ENCODE measurements at places on chromosomes 6 and 20.

- DNase-seq: no peak
Observed at GRCh38 chr6:99432877-99433276, 7.8 kb upstream of the PNISR start.

GRCh38 chr6:79173378-79173777 lies 61.1 kb downstream of the HMGN3 start:
- no peak for DNase-seq

GRCh38 chr6:15194453-15194852 lies 51.4 kb upstream of the JARID2 start:
- DNase-seq: no peak

DNA sequence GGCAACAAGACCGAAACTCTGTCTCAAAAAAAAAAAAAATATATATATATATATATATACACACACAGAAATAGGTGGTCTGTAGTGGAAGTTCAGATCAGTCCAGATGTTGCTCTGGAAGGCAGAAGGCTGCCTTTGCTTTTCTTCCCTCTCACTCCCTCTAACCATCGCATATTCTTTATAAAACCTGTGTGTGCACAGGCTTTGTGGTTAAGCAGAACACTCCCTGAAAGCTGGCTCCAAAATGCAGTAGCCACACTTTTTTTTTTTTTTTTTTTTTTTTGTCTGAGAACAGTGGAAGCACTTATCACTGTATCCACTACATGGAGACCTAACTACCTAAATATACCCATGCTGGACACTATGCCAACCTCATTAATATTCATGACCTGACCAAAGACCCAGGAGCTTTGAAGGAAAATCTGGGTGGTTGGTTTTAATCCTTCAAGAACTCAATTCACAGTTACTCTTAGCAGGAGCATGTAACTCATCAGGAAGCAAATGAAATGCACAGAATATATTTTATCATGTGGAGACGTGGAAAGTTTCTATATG lies 20.0 kb upstream of the GFOD1 start:
- no peak for DNase-seq

DNA sequence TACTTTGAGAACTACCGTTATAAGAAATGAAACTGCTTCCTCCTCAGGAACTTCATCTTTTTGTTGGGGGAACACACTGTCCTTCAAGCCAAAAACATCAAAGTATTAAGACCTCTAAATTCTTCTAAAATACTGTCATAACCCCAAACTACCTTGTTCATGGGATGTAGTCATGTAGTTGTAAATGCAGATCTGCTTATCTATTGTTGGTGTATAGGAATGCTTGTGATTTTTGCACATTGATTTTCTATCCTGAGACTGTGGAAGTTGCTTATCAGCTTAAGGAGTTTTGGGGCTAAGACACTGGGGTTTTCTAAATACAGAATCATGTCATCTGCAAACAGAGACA lies 282.9 kb upstream of the RUNX2 start:
- DNase-seq: no peak

DNA sequence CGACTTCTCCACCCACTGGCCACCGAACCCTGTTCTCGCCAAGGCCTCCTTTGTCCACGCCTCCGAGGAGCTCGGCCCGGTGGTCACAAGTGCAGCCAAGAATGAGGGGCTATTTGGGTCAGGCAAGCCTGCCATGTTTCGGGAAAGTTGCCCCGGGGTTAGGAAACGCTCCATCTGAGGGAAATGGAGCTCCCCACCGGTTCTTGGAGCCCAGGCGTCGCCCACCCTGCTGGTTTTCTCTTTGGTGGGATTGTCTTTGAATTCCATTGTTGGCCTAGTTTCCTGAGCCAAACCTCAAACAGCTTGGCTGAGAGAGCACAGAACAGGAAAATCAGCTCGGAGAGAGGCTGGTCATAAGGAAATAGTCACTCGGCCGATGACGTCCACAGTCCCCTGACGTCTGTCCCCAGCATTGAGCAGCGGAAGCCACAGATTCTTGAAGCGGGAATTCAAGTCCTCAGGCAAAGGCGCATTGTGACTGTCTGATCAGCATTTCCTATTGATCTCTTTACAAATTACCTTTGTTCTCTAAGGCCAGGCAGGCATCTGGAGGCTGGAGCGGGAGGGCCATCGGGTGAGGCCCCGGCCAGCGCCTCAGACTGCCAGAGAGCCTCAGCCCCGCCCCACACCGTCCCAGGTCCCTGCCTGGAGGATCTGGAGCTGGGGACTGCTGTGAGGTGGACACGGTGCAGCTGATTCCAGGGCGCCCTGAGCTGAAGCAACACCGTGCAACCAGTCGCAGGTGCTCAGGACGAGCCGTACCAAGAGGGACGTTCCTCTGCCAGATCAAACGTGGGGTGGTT lies 138.6 kb downstream of the DLL1 start:
- DNase-seq: peak; percentile 28

- no peak for DNase-seq
Observed at GRCh38 chr20:10492065-10492464, 57.0 kb downstream of the SLX4IP start.

- DNase-seq: no peak
Observed at GRCh38 chr20:5195655-5196054, 68.8 kb downstream of the CDS2 start.

DNA sequence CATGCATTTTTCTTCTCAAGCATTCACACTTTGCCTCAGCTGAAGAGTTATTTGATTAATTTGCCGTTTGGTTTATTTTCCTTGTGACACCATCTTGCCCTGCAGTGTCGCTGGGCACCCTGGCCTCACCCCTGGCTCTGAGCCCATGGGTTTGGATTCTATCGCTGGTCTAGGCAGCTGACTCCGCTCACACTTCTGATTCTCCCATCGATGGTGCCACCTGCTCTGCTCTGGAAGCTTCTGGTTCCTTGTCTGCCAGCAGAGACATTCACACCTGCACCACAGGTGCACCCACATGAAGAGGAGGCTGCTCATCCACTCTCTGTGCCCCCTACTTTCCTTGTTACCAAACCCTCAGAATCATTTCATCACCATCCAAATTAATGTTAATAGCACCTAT lies 291.6 kb upstream of the CDH4 start:
- no peak for DNase-seq

All from NT2/D1 (cell line).